ENCODE measurements at places on chromosomes 7 and 10. TPM values are rescaled to one million over a fixed set of nuclear protein-coding genes. Genes with fewer than 3 reads are reported as not detected.
A peak's percentile ranks its signal among the peaks of the same experiment; 100 is the strongest.

GRCh38 chr10:101189461-101190401 lies 39.5 kb downstream of the LBX1 start:
- DNase-seq, result peak; percentile 77

DNA sequence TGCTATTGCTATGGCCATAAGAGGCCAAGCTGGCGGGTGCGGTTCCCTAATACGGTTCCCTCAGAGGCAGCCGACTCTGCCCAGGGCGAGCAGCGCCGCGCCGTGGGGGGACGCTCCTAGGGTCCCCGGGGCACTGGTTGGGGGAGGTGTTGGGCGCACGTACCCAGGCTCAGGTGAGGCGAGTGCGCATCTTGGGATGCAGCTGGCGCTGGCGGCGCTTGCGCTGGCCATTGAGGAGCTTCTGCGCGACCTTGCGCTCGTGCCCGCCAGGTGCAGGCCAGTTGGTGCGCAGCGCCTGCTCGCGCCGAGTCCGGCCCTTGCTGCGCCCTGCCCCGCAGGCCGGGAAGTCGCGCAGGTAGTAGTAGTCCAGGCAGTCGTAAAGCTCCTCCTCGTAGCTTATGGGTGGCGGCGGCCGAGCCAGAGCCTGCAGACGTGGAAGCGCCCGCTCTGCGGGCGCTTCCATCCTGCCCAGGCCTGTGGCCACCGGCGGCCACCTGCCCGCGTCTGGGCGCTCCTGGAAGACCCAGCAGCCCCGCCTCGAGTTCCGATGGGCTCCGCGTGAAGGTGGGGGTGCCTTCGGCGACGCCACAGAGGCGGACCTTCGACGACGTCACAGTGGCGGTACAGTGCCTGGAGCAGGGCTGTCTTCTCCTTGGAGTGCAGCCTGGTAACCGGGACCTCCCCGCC lies at the start of gene NUPR2:
TSS of gene NUPR2 (minus strand) at position 566 of the 687 bp plus-strand sequence. CDS start at position 463, 103 bp downstream.
- no peak for DNase-seq

DNA sequence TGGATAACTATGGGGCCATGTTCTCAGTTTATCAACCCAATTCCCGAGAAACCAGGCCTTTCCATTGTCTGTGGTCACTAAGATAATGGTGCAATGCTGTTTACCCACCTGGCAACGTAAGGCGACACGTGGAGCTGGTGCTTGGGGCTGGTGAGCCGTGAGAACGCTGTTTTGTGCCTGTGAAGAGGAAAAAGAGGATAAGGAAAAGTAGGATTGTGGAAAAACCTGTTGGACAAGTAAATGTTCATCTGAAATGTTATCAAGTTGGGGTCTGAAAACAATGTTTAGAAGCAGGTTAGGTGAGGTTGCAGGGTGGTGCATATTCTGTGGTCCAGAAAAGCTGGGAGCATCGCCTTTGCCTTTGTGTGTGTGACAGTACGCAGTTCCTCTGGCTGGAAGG lies 88.5 kb downstream of the PPP1R17 start:
- DNase-seq, result no peak

DNA sequence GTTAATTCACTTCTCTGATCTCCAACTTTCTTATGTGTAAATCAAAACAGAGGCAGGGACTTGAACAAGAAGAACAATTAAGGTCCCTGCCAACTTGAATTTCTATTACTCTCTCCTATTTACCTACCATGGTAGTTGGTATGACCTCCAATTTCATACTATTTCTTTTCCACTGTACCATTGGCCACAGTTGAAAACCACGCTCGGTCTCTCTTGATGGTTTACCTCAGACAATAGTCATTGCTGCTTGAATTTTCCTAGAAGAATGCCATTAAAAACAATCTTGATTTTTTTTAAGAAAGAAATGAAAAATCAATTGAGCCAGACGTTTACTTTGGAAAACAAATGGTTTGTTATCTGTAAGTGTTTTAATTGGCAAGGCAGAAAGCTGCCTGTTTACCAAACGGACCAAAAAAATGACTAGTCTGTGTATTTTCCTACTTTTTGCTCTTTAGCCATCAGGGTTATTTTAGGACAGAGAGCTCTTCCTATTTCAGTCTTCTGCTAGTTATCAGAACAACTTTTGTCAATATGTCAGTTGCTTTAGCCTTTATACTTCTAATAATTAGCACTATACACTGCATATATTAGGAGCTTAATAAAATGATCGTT lies 157.5 kb upstream of the PLXDC2 start:
- DNase-seq, result no peak

The LEP gene
- total RNA-seq, result 784 TPM

GRCh38 chr7:51369746-51370145 lies 53.1 kb upstream of the COBL start:
- no peak for DNase-seq

DNA sequence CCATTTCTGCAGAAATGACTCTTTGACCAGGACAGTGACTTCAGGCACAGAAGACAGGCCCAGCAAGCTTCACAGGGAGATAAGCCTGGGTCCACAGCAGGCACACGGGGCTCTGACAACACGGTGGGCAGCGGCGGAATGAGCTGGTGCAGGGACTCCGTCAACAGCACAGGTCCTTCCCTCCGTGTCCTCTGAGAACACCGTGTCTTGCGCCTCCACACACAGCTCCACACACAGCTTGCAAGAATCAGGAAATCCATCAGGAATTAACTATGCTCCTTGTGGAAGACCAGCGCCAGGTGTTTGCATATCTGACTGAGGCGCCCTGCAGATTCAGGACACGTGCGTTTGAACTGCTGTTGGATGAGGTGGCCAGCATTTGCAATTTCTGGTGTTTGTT lies 39.6 kb downstream of the TCERG1L start:
- no peak for DNase-seq

DNA sequence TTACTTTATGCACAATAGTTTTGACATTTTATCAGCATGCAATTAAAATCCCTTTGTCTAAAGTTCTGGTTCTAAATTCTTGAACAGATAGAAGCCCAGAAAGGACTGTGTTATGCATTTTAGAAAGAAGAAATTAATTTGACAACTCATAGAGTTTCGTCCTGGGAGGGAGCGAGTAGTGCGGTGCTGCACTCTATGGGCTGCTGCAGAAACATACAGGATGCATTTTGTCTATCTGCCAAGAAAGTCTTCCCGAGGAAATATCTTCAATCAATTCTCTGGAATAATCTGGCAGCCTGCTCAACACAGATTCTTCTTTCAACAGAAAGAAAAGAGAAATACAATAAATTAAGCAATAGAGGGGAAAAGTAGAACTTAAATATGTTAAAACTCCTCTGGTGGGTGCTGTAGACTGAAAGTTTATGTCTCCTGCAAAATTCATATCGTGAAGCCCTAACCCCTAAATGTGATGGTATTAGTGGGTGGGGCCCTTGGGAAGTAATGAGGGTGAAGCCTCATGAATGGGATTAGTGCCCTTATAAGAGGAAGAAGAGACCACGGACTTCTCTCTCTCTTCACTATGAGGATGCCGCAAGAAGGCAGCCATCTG lies 39.0 kb upstream of the IFRD1 start:
- DNase-seq, result no peak

DNA sequence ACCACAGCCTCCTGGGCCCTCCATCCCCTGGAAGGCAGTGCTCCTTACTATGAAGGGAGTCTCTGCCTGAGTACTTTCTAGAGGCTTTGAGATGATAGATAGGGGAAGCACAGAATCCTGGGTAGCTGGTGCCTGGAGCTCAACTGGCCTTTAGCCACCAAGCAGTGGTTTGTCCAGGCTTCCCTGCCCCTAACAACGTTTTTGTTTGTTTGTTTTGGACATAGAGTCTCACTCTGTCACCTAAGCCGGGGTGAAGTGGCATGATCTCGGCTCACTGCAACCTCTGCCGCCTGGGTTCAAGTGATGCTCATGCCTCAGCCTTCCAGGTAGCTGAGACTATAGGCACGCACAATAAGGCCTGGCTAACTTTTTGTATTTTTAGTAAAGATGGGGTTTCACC lies 289.4 kb downstream of the PLXNA4 start:
- peak; percentile 62 for DNase-seq

- DNase-seq, result peak; percentile 73
Observed at GRCh38 chr7:1678081-1678543, 8.0 kb downstream of the ELFN1 start.

All from mesenteric fat pad (tissue), 1 donor.